ENCODE measurements at places on chromosomes 5 and 9.

DNA sequence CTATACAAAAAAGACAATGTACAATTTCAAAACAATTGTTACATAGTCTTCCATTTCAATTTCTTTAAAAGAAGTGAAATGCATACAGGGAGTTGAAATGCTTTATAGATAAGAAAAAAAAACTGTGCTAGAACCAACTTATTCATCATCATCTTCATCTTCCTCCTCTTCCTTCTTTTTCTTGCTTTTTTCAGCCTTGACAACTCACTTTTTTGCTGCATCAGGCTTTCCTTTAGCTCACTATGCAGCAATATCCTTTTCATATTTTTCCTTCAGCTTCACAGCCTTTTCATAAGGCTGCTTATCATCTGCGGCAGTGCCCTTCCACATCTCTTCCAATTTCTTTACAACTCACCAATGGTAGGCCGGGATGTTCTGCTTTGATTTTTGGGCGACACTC lies 4.4 kb downstream of the LHFPL2 start:
- DNase-seq: no peak

DNA sequence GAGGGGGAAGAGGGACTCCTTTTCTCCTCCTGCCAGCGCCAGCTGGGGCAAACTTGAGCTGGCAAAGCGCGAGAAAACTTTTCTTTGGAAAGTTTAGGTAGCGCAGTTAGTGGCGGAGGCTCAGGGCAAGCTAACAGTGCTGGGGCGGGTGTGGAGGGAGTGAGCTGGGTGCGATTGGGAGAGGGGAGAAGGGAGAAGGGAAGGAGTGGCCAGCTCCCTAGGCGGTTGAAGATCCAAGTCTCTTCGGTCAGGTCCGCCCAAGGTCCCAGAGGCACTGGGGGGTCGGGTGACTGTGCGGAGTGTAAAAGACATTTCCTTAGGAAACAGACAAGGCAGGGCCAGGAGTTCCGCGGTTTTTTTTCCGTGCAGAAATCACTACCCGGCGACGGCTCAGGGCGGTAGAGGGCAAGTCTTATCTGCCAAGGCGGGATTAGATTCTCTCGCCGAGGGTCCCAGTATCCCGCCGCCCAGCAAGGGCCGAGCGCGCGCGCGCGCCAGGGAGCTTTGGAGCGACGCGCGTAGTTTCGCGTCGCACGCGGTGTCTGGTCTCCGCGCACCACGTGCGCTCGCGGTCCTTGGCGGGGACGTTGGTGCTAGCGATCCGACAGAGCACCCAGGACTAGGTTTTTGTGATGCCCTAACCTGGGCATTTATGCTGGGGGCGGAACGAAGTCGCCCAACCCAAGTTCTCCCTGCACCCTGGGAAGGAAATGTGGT lies 33.6 kb upstream of the NFIB start:
- no peak for DNase-seq

GRCh38 chr5:42912184-42912798 lies 100.6 kb upstream of the SELENOP start:
- no peak for DNase-seq

- no peak for DNase-seq
These were observed 82.0 kb downstream of the NIPBL start for GRCh38 chr5:36958612-36959011.

DNA sequence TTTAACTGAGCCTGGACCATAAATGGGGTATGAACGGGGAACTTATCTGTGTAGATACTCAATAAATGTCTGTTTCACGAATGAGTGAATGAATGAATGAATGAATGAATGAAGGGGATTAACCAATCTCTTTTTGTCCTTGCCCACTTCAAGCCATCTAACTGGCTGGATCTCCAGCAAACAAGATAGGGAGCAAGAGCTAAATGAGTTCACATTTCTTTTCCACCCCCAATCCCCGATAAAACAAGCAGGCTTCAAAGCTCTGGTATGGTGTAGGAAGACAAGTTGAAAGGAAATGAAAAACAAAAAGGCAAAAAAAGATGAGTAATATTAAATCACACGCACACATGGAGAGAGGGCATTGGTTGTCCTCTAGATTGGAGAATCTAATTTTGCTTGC lies 84.0 kb downstream of the CMYA5 start:
- DNase-seq: no peak

DNA sequence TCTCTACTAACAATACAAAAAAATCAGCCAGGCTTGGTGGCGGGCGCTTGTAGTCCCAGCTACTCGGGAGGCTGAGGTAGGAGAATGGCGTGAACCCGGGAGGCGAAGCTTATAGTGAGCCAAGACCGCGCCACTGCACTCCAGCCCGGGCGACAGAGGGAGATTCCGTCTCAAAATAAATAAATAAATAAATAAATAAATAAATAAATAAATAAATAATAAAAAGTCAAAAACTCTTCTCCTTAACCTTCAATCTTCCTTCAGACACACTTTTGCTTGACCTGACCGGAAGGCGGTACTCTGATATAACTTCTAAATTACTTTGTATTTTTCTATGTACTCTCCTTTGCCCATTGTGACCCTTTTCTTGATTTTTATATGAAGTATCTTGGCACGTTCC lies 302.1 kb downstream of the SLF1 start:
- no peak for DNase-seq

- no peak for DNase-seq
These were observed 566.7 kb downstream of the CCDC171 start for GRCh38 chr9:16119261-16120230.

DNA sequence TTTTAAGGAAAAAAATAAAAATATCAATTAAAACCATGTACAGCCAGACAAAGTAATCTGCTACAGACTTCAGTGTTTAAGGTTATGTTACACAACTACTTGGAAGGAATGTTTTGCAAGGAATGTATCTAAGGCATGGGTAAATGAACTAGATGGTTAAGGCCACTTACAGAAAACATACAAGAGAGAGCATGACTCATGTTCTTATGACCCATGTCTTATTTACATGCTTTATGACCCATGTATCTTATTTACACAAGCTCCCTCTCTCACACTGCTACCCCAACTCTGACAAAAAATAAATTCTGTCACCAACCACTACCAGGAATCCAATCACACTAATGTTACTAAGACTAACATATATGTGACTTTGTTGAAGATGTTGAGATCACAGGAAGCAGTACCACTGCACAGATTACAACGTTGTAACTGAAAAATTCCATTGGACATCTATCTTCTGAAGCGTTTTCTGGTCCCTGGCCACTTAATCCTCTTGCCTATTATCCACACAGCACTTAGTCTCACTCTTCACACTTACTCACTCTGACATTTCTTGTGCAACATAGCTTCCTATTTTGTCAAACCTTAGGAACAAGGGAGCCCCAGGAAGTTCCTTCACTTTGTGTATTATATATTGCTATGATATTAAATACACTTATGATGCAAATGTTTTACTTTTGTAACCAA lies 1630.1 kb upstream of the C9orf72 start:
- no peak for DNase-seq

DNA sequence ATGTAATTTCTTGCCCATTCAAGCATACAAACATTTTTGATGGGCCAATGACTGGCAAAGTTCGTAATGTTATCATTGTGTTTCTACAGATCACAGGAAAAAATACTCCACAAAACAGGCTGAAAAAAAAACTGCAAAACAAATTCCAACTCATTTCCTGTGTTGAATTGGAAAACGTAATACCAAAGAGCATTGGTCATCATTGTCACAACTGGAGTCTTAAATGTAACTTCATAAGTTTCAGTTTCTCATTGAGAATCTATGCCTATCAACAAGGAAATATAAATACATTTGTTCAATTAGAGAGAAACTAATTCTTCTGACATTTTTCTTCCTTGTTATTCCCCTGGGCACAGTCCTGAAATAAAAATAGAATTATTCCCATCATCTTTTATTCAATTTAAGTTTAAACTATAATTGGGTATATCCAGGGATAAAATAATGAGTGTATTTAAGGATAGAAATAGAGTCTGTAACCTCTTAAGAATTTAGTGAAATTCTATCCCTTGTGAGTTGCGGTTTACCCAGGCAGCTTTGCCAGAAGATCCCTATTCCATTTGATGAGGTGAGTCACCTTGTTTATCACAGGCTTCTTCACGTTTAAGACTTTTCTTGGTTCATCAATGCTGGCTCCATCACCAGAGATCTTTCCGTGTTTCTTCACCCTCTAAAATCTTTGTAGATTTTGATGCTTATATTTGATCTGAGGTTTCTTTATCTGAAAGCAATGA lies 112.7 kb upstream of the ITGA1 start:
- DNase-seq: no peak
